ENCODE measurements at places on chromosomes 7 and 10.

DNA sequence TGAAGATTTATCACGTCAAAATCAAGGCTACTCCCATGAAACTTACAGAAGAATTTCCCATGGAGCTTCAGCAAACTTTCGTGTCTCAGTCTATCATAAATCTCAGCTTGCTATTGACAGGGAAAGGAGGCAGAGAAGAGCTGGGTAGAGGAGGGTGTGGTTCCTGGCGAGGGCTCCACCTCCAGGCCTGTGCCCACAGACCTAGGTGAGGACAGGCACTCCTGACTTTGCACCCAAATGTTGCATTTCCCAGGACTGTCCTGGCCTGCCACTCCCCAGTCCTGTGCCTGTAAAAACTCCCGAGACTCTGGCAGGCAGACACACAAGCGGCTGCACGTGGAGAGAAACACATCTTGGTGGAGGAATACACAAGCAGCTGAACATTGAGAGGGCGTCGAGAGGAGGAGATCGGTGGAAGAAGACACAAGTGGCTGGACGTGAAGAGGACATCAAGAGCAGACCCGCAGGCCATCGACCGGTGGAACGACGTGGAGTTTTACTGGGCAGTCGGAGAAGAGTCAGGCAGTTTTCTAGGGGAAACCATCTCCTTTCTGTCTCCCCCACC lies 145.1 kb downstream of the CTNNA3 start:
- no peak for DNase-seq

GRCh38 chr10:7306147-7306546 lies 104.7 kb downstream of the SFMBT2 start:
- DNase-seq = no peak

DNA sequence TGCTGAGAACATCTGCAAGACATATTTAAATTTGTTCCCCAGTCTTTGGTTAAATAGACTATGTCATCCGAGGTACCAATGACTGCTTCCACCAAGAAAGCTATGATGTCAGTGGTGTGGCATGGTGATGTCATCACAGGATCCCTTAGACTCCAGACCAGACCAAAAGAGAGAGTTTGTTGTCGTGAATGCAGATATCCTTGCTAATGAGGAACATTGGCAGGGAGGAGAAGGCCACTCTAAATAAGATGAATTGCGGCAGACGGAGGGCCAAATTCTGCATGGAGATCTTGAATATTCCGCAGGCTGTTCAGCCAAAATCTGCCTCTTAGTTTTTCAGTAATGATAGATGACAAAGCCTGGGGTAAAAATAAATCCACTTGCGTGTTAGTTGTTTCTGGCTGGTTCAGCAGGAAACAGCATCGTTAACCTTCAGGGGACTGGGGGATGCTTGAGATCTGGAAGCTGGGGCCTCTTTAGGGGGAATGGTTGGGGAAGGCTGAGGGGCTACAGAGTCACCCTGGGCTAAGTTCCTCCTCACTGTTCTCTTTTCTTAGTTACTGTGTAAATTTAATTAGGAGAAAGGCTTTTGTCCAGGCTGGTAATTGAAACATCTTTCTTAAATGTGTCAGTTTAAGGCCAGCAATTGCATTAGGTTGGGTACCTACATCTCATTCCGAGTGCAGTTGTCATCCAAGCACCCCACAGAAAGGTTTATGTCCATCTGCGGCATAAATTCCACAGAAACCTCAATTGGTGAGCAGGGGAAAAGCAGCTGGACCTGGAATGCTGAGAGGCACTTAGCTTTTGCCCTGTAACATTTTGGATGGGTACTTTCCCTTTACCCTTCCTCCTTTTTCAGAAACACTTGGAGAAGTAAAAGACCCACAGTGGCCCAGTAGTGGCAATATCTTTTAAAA lies 11.6 kb upstream of the CAMK1D start:
- DNase-seq = no peak

- no peak for DNase-seq
Observed at GRCh38 chr7:30931161-30931928, 19.7 kb downstream of the AQP1 start.

GRCh38 chr10:70816220-70816894 lies 609 bp downstream of the SGPL1 start:
- peak; percentile 22 for DNase-seq

DNA sequence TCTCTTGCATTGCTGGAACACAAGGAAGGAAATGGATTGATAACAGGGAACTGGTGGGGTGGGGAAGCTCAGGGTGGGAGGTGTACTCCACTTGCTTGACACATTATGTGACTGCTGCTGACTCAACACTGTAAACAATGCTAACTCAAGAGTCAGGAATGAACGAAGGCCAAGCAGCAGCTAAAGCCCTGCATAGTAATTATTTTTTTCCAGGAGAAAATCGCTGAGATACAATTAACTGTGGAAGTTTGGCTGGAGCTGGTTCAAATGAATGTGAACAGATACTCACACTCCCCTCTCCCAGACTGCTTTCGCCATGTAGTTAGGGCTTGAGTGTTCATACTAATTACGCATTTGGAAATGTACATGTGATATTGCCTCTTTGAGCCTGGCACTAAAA lies 170.9 kb upstream of the AOAH start:
- DNase-seq = no peak

- DNase-seq = no peak
Observed at GRCh38 chr10:130804778-130805634, 506.5 kb downstream of the TCERG1L start.

DNA sequence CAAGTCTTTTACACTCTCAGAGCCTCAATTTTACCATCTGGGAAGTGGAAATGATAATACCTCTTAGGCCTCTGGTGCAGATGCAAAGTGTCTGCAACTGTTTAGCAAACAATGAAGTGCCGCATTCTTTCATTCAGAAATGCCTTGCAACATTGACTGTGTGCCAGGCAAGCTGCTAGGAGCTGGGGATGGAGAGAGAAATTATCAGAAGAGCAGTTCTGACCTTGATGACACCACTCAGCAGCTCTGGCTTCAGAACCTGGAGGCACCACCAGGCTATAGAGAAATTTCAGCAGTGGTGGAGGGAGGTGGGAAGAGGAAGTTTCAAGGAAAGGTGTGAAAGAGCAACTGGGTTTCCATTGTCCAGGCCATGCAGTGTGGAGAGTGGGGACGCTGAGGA lies 78.1 kb upstream of the HABP2 start:
- DNase-seq = no peak

GRCh38 chr7:105982388-105982787 lies 19.3 kb downstream of the CDHR3 start:
- no peak for DNase-seq

DNA sequence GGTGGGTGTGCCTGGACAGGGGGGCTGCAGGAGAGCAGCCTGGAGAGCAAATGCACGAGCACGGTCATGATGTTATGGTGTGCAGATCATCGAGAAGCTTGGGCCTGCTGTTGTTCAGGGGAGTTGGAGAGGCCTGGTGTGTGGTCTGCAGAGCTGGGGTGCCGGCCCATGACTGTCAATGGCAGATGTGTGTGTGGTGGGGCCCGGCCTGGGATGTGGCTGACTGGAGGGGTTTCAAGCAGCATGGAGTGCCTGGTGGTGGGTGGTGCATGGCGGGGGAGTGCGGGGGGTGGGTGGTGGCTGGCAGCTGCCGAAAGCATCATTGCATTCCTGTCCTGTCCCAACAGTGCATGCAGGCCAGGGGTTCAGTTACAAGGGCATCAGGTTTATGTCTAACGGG lies 122.6 kb downstream of the DOCK1 start:
- DNase-seq = no peak

GRCh38 chr10:56139405-56139804 lies 221.7 kb downstream of the ZWINT start:
- no peak for DNase-seq

DNA sequence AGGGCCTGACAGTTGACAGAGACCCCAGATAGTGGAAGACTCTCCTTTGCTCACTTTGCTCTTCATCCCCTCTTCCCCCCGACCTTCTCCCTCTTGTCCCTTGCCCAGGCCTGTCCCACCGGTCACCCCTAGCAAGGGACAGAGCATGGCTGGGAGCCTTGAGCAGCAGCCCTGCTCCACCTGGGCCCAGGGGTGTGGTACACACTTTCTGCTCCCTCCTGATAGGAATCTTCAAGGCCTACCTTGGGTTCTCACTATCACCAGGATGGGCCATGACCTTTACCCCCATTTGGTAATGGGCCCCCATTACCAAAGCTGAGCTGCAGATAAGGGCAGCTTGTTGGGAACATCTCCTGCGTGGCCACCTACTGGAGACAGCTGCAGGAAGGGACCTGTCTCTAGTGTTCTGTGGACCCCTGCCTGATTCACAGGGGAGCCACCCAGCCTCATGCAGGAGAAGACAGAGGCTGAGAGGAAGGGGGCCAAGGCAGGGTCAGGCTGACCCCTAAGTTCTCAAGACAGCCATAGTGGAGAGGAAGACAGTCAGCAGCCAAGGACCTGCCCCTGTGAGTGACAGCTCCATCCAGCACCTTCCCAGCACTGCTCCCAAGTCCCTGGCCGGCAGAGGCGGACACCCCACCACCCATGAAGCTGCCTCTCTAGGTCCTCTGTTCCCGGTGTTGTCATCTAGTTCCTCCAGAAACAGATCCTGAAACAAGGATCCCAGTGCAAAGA lies 913 bp upstream of the NPC1L1 start:
- no peak for DNase-seq

DNA sequence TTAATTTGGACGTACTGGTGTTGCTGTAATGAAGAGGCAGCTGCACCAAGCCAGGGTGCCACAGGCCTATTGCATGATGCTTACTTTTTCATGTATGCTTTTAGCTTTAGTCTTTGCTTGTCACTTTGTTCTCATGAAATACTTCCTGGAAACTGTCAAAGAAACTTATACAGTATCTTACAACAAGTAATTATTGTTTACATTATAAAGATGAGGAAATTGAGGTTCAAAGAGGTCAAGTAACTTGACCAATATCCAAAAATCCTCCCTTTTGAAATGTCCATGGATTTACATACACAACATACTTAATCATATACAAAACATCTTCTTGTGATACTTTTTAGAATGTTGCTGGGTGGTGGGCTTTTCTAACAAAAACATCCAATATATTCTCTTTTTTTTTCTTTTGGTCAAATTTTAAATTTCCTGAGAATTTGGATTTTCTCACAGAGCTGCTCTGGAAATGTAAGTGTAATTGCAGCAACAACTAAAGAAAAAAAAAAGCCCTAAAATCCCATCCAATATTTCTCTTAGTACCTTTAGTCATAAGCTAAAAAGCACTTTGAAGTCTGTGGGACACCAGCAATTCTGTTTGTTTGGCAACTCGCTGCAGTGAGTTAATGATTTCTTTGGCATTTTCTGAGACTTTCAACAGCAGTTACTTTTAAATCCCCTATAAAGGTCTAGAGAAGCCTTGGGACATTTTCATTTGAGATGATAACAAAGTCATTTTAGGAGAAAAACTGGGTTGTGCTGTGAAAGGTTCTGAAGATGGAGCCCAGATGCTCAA lies 500.6 kb upstream of the IGFBP3 start:
- no peak for DNase-seq

DNA sequence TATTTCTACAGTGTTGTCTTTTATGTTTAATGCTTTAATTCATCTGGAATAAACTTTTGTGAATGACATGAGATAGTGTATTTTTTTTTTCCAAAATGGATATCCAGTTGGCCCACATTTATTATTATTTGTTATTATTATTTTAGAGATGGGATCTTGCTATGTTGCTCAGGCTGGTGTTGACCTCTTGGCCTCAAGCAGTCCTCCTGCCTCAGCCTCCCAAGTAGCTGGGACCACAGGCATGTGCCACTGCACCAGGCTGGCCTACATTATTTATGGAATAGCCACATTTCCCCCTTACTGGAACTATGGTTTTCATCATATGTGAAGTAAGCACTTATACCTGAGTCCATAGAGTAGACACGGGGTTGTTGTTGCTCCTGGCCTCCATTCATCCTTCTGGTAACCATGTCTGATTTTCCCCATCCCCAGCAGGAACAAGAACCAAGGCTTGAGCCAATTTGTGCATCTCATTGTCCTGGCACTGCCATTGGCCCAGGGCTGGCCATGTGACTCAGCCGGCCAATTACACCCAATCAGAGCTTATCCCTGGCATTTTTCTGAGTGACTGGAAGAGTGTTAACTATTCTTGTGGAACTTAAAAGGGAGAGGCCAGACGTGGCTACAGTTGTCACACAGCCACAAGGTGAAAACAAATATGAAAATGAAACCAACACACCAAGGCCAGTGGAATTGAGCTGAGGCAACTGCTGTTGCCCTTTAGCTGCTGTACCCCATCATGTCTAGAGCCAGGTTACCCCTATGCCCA lies 23.1 kb downstream of the PRF1 start:
- peak; percentile 21 for DNase-seq

DNA sequence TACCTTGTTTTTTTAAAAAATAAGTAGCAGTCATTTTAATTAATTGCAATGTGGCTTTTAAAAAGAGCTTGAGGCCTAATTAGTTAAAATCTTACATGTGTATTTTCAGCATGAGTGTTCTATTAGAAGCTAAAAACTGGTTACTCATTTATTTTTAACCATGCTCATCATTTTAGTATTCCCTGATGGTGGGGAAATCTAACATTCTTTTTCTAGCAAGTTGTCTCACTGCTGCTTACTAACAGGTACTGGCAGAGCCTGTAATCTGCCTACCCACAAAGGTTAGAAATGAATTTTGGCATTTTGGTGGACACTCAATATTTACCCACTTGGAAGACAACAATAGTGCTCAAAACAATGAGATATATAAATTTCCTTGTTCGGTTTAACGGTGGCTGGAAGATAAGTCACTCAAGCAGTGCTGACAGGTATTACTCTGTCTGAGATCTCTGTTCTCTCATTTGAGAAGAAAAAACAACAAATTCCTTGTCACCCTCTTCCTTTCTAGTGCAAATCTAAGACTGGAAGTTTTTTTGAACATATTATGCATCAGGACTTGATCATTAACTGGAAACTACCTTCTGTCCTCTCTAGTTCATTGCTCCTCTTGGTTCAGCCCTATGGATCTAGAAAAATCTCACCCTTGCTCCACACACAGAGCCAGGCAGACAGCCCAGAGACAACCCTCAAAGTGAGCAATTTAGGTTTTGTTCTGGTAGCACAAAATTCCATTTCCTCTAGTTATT lies 83.3 kb downstream of the VWDE start:
- DNase-seq = no peak

DNA sequence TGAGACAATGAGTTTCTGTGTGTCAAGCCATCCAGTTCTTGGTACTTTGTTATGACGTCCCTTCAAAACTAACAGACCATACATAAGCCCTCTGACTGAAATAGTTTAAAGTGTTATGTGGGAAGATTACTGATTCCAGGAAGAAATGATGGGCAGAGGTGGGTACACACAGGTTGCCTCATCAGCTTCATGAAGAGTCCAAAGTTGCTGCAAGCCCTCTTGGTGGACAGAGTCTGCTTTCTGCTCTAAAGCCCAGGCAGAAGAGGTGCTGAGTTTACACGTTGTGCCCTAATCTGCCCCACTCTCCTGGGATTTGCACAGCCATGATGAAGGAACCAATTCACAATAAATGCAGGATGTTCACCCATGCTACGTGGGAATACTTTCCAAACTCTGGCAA lies 187.4 kb downstream of the PARD3 start:
- no peak for DNase-seq

- no peak for DNase-seq
Observed at GRCh38 chr10:13961097-13961496, 369.6 kb downstream of the FRMD4A start.
